Memory B cell (primary cell): ENCODE measurements at places on chromosomes 5 and 9.

DNA sequence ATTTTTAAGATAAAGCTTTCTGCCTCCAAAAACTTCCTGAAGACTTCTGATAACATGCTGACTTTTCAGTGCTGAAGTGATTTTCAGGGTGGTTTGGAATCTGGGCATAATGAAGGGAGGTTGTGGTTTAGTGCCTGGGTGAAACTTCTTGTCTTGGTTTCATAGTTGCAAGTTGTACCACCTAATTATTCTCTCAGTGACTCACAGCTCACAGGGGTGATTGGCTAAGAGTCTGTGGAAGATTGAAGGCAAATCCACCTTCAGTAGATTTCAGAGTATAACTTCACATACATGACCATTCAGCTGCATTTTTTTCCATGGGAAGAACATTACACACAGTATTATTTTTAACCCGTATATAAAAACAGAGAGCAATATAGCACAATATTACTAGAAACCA, 199.9 kb downstream of the PTTG1 start:
- H3K27ac ChIP-seq = no peak overlapping the region
- no peak overlapping the region for H3K4me3 ChIP-seq
- H3K36me3 ChIP-seq = no peaks in the 10 kb centered on the region
- peaks cover 3% of the 10 kb centered on the region for H3K27me3 ChIP-seq

DNA sequence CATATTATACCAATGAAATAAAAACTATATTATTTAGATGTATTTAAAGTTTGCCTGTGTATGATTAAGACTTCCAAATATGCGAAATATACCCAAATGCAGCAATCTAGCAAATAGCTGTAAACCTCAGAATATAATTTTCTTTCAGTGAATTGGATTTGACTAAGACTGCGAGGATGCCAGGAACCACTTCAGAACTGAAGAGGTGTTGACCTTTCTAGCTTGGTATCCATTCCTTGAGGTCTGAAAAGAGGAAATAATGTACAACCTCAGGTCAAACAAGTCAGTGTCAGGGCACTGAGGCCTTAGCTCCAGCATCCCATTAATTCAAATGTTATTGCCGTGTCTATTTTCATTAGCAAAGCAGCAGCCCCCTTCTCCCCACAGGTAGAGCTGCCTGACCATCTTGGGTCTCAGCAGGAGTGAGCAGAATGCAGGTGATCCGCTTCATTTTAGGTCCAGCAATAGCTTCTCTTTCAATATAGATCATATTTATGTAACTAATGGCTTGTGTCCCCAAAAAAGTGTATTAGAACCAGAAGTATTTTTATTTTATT, 100.0 kb downstream of the KIAA1958 start:
- H3K36me3 ChIP-seq = no peaks in the 10 kb centered on the region
- H3K4me1 ChIP-seq = no peaks in the 10 kb centered on the region
- no peak overlapping the region for H3K4me3 ChIP-seq
- no peaks in the 10 kb centered on the region for H3K27me3 ChIP-seq
- DNase-seq = no peak

- DNase-seq = peak; percentile 48
- H3K4me3 ChIP-seq = peak overlapping the region; percentile 93
- peaks cover 2% of the 10 kb centered on the region for H3K36me3 ChIP-seq
- H3K4me1 ChIP-seq = peaks cover 6% of the 10 kb centered on the region
- H3K27ac ChIP-seq = peak overlapping the region; percentile 79
These were observed 64.8 kb upstream of the RANBP6 start for GRCh38 chr9:6080154-6080716.

DNA sequence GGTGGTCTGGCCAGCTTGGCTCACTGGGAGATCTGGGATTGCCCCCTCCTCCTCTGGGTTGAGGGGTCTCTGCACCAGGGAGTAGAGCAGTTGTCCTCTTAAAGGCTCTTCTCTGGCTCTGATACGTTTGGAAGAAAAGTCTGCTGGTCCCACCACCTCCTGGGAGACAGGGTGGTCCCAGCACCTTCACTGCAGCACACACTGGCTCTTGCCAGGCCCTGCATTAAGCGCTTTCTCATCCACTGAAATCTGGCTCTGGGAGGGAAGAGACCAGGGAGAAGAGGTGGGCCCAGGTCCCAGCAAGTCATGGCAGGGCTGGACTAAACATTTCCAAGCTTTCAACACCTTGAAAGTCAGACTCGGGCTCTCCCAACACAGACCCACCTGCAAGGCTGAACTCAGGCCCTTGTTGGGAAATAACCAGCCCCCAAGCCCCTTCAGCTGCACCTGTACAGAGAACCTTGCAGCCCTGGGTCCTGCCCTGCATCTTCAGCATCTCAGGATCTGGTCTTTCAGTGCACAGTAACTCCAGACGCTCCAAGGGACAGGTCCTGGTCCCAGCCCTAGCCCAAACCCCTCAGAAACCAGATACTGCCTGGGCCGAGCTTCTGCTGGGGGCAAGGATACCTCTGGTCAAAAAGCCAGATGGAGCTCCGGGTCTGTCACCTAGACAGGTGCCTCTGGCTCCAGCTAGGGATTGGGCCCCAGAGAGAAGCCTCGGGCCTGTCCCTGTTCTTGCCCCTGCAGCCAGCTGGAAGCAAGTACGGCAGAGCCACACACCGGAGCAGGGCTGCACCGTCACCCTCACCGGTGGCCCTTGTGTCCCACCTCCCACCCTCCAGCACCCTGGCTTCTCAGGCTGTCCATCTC, 134.5 kb downstream of the DAB2IP start:
- H3K4me3 ChIP-seq = no peak overlapping the region
- H3K36me3 ChIP-seq = peaks cover 2% of the 10 kb centered on the region
- DNase-seq = no peak
- peaks cover 20% of the 10 kb centered on the region for H3K27me3 ChIP-seq
- peaks cover 3% of the 10 kb centered on the region for H3K4me1 ChIP-seq

- no peak overlapping the region for H3K27ac ChIP-seq
- no peak overlapping the region for H3K4me3 ChIP-seq
- no peaks in the 10 kb centered on the region for H3K36me3 ChIP-seq
- no peaks in the 10 kb centered on the region for H3K27me3 ChIP-seq
- H3K4me1 ChIP-seq = no peaks in the 10 kb centered on the region
- DNase-seq = no peak
These were observed 289.9 kb downstream of the DMAC1 start for GRCh38 chr9:7509576-7510145.

DNA sequence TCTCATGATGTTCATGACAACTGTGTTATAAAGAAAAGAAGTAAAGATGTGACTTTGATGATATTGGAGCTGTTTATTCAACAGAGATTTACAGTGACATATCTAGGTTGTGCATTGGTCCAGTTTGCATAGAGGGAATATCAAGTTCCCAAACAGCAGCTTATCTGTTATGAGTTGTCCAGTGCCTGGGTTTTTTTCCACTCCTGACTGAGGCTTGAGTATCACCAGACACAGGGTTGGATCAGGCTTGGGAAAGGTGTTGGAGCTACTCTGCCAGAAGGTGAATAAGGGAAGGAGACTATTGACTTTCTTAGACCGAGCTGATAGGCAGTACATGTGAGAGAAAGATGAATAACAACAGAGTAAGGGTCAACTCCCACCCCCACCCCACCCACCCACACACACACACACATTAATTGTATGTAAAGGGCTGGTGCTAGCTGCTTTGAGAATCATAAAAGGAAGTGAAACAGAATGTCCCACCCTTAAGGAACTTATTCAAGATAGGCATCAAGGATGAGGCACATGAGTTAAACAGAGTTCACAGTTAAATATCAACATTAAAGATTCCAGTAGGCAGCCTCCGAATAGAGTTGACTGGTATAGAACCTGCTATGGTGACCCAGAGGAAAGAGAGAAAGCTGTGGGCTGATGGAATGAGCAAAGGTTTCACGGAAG, 33.0 kb upstream of the RASGRF2 start:
- peaks cover 3% of the 10 kb centered on the region for H3K4me1 ChIP-seq
- peaks cover 2% of the 10 kb centered on the region for H3K36me3 ChIP-seq
- no peak overlapping the region for H3K4me3 ChIP-seq
- DNase-seq = no peak
- H3K27ac ChIP-seq = no peak overlapping the region

GRCh38 chr9:95224376-95225019, 93.0 kb downstream of the FANCC start:
- no peak overlapping the region for H3K27ac ChIP-seq
- H3K4me3 ChIP-seq = no peak overlapping the region
- H3K27me3 ChIP-seq = no peaks in the 10 kb centered on the region
- H3K36me3 ChIP-seq = peaks cover 7% of the 10 kb centered on the region
- no peak for DNase-seq

GRCh38 chr9:113705306-113705927, 170.7 kb upstream of the ZNF618 start:
- no peak overlapping the region for H3K4me3 ChIP-seq
- H3K27ac ChIP-seq = no peak overlapping the region
- H3K4me1 ChIP-seq = no peaks in the 10 kb centered on the region

GRCh38 chr5:80711938-80712337, 57.2 kb upstream of the DHFR start:
- no peaks in the 10 kb centered on the region for H3K27me3 ChIP-seq
- no peaks in the 10 kb centered on the region for H3K4me1 ChIP-seq
- no peak overlapping the region for H3K4me3 ChIP-seq
- no peak overlapping the region for H3K27ac ChIP-seq
- peaks cover 27% of the 10 kb centered on the region for H3K36me3 ChIP-seq

DNA sequence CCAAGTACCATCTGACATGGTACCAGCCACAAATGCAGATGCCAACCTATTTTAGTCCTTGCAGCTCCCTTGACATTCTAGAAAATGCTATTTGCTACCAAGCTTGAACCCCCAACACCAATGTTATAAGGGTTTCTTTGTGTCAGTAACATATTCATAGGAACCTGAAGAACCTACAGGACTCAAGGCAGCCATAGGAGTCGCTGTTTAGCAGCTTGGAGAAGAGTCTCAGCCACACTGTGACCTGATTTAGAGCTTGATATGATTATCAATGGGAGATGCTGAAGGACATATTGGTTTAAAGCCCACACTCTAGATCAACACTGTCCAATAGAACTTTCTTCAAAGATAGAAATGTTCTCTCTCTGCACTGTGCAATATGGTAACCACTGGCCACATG, 6.4 kb upstream of the ZFR start:
- DNase-seq = no peak
- no peak overlapping the region for H3K27ac ChIP-seq
- peaks cover 2% of the 10 kb centered on the region for H3K27me3 ChIP-seq
- no peak overlapping the region for H3K4me3 ChIP-seq
- peaks cover 9% of the 10 kb centered on the region for H3K4me1 ChIP-seq

DNA sequence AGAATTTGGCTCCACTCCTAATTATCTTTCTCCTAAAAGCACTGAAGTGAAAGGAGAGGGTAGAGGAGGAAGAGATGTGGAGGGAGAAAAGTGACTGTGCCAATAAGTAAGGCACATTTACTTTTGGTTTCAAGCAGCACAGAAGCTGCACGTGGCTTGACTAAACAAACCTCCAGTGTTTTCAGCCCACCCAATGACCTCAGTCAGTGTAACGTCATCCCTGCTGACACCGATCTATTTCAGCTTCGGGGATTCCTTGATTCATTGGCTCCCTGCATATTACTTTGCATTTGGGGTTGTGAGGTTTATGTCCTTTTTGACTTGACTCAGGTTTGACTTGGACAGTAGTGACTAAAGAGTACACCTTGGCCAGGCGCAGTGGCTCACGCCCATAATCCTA, 35.6 kb upstream of the NIM1K start:
- H3K4me3 ChIP-seq = no peak overlapping the region
- peaks cover 15% of the 10 kb centered on the region for H3K36me3 ChIP-seq
- no peak for DNase-seq

GRCh38 chr9:89601856-89602562, 2.8 kb upstream of the GADD45G start:
- no peaks in the 10 kb centered on the region for H3K36me3 ChIP-seq
- H3K27me3 ChIP-seq = peaks cover 4% of the 10 kb centered on the region
- H3K27ac ChIP-seq = no peak overlapping the region
- H3K4me3 ChIP-seq = no peak overlapping the region
- peaks cover 15% of the 10 kb centered on the region for H3K4me1 ChIP-seq

DNA sequence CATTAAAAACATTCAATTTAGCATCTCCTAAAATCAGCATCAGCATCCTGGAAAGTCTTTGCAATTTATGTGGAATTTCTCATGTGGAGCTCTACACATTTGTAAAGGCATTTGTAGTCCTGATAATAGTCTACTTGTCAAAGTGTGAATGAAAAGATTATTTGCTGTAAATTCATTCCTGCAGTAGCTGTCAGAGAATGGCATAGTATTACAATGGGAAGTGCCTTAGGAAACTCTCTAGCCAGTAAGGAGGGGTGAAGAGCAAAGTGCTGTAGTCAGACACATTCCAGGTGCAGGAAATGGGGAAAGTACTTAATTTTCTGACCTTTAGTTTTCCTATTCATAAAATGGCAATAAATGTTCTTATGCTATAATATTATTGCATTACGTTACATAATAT, 627.9 kb downstream of the KCTD16 start:
- H3K27me3 ChIP-seq = peaks cover 1% of the 10 kb centered on the region
- H3K4me1 ChIP-seq = no peaks in the 10 kb centered on the region
- no peaks in the 10 kb centered on the region for H3K36me3 ChIP-seq
- no peak overlapping the region for H3K4me3 ChIP-seq

DNA sequence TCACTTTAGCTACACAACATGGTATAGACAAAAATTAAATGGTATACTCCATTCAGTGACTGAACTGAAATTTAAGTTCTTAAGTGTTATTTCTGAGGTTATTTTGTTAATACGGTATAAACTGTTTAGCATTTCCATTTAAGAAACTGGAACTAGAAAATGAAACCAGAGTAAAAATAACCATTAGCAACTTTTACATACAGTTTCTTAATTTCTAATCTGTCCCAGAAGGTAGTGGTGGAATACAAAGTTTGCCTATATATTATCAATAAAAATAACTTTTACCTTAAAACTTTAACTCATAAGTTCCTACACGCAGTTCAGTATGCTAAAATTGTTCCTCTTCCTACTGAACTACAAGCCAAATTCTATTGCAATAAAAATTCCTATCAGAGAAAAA, 10.3 kb downstream of the GOLPH3 start:
- H3K4me1 ChIP-seq = peaks cover 12% of the 10 kb centered on the region
- no peak for DNase-seq
- H3K4me3 ChIP-seq = peak overlapping the region; percentile 43
- peak overlapping the region; percentile 74 for H3K27ac ChIP-seq
- H3K36me3 ChIP-seq = peaks cover 13% of the 10 kb centered on the region
- no peaks in the 10 kb centered on the region for H3K27me3 ChIP-seq

DNA sequence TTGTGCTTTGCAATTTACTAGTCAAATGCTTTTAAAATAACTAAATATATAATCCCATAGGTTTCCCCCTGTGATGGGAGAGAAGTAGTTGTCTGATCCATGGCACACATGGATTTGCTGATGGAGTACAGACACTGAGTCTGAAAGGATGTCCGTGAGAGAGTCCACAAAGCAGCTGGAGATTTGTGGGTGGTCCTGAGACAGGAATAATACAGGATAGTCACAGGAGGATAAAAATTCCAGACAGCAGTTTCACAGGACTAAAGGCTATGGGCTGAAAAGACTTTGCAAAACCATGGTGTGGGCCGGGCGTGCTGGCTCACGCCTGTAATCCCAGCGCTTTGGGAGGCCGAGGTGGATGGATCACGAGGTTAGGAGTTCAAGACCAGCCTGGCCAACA, 58.7 kb upstream of the ZFR start:
- peaks cover 22% of the 10 kb centered on the region for H3K4me1 ChIP-seq
- H3K4me3 ChIP-seq = no peak overlapping the region
- no peak overlapping the region for H3K27ac ChIP-seq

GRCh38 chr5:62273687-62274086, 32.3 kb upstream of the KIF2A start:
- no peak overlapping the region for H3K4me3 ChIP-seq
- H3K27me3 ChIP-seq = peaks cover 6% of the 10 kb centered on the region
- H3K4me1 ChIP-seq = no peaks in the 10 kb centered on the region
- no peaks in the 10 kb centered on the region for H3K36me3 ChIP-seq
- H3K27ac ChIP-seq = no peak overlapping the region
